ENCODE measurements at places on chromosomes 3 and 15. TPM values are rescaled to one million over a fixed set of nuclear protein-coding genes. Genes with fewer than 3 reads are reported as not detected.

DNA sequence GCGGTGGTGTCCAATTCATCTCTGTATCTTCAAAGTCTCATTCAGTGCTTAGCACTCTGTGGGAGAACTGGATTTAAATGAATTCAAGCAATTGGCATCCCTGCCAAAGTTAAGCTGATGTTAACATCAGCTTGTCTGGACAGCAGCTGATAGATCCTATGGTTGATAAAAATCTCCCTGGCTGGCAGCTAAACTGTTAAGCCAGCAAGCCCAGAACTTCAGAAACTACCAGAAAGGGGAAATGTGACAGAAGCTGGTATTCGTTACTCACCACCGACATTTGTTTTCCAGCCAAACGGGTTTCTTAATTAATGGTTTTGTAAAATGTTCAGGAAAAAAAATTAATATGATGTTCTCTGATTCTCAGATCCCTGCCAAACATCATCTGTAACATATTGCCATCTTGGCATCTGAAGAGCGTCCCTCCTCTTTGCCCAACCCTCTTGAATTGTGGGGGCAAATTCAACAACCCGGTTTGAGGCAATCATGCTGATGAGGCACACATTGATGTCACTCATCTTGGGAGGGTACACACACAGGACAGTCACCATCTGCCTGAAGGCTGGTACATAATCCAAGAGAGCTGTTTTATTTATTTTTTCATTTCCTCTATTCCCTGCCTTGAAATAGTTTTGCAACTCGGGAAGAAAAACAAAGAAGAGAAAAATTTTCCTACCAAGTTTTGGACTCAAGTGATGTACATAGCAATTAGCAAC, 76.3 kb upstream of the ABHD17C start:
- DNase-seq, result no peak

HRG gene
- total RNA-seq, result not detected

DNA sequence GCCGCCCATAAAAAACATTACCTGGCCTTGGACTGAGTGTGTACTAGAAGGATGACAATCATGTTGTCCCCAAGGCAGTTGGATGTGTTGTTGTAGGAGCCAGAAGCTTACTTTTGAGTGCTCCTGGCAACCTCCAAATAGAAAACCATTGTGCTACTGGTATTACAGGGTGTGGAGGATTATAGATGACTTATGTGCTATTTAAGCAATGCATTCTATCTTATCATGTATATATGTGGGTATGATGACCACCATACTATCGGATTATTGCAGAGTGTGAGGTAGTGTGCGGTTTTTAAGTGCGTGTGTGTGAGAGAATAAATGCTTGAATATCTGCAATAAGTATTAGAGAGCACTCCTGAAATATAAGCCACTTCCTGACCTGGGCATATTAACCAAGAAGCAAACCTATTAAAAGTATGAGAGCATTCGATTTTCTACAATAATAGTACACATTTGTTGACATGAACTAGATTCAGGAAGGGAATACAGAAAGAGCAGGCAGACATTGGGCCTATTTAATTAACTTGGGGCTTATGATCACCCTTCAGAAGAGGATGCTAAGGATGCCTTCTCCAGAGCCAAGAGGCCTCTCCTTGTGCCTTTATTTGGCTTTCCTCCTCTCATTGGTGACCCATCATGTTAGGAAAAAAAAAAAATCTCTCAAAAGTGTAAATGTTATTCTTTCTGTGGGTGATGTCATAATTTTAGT, 11.7 kb upstream of the MBNL1 start:
- DNase-seq, result no peak

DNA sequence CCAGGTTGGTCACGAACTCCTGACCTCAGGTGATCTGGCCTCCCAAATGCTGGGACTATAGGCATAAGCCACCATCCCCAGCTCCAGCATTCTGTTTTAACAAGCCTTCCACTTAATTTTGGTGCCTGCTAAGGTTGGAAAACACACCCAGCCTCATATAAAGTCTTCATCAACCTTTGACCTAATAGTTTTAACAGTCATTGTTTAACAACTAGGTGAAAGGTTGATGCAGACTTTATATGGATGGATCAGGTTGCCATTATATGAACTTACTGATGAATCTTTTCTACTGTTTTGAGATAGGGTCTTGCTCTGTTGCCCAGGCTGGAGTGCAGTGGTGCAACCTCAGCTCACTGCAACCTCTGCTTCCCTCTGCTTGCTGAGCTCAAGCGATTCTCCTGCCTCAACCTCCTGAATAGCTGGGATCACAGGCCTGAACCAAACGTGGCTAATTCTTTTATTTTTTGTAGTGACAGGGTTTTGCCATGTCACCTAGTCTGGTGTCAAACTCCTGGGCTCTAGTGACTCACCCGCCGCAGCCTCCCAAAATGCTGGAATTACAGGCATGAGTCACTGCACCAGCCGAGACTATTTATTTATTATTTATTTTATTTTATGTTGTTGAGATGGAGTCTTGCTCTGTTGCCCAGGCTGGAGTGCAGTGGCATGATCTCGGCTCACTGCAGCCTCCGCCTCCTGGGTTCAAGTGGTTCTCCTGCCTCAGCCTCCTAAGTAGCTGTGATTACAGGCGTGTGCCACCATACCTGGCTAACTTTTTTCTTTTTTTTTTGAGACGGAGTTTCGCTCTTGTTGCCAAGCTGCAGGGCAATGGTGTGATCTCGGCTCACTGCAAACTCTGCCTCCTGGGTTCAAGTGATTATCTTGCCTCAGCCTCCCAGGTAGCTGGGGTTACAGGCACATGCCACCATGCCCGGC, 3.1 kb upstream of the RPAP1 start:
- no peak for DNase-seq

TRIM71 gene
- total RNA-seq, result not detected

GRCh38 chr3:24165603-24165982, 220.5 kb downstream of the NR1D2 start:
- no peak for DNase-seq

- DNase-seq, result no peak
These were observed 69.3 kb downstream of the MESD start for GRCh38 chr15:80920271-80920699.

TGM5 gene
- 0.78 TPM for total RNA-seq

- DNase-seq, result no peak
These were observed 107.0 kb downstream of the IQSEC1 start for GRCh38 chr3:12965999-12966846.

OR5K2 gene
- total RNA-seq, result not detected

DNA sequence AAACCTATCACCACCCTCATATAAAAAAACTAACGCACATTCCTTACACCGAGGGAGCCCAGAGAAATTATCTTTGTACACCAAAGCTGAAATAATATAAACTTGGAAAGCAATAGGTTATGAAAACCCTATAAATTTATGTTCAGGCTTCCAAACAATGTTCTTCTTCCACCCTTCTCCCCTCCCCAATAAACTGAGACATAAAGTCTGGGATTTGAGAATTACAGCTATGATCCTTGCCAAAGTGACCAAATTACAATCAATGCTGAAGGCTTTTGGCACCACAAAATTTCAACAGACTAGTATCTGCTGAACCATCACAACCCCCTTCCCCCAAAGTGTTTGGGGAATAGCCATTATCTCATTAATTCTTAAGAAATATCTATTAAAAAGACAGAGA, 237.8 kb downstream of the FMN1 start:
- no peak for DNase-seq

GRCh38 chr15:76327191-76328105, 9.1 kb upstream of the ISL2 start:
- no peak for DNase-seq

DNA sequence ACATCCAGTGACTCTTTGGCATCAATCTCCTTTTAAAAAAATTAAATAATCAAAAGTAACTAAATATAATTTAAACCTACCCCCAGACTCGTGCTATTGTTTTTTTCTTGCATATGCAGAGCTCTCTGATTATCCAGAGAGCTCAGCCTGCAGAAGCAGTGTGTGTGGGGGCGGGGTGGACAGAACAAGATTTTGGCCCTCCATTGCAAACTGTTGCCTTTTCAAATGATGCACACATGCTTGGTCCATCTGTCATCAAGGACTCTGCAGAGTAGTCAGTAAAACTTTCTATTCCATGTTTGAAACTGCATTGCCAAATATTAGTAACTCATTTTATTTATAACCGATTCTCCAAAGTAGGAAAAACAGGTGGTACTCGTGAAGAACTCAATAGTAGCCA, 28.6 kb upstream of the STXBP5L start:
- DNase-seq, result no peak

UTS2B gene
- 0.22 TPM for total RNA-seq

DNA sequence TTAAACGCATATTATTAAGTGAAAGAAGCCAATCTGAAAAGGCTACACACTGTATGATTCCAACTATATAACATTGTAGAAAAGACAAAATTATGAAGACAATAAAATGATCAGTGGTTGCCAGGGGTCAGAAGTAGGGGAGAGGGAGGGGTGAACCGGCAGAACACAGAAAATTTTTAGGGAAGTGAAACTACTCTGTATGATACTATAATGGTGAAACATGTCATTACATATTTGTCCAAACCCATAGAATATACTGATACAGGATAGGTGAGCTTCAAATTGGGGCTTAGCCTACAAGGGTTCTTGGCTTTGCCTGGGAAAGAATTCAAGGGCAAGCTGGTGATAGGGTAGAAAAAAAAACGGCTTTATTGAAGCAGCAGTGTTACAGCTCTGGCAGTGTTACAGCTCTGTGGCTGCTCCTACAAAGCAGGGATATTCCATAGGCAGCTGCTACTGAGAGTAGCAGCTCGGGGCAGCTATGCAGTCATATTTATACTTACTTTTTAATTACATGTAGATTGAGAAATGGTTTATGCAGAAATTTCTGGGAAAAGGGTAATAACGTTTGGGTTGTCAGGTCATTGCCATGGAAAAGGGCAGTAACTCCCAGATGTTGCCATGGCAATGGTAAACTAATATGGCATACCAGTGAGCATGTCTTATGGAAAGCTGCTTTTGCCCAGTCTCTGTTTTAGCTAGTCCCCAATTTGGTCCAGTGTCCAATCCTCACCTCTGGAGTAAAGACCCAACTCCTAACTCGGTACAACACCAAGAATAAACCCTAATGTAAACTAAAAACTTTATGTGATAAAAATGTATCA, 125.1 kb upstream of the SLC25A36 start:
- DNase-seq, result no peak

IL17RD gene
- total RNA-seq, result 0.86 TPM

TRAT1 gene
- not detected for total RNA-seq

SERINC4 gene
- 0.23 TPM for total RNA-seq

- no peak for DNase-seq
These were observed 401.3 kb upstream of the CFAP20DC start for GRCh38 chr3:59450946-59451763.

SLC12A1 gene
- total RNA-seq, result not detected

GRCh38 chr3:156014489-156014888, 105.9 kb upstream of the KCNAB1 start:
- no peak for DNase-seq

DNA sequence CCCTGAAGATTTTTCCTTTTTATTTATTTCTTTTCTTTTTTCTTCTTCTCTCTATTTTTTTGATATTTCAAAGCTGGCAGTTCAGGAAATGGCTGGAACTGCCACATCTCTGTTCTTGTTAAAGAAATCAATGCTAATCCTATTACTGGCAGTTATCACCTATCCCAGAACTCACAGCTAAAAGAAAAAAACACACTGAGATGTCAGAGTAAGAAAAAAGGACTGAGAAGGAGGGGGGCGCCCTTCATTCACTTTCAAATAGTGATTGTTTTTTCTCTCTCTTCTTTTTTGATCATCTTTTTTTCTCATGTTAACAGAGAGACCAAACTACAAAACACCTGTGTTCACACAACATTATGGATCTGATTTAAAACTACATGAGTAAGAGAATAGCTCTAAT, 337.1 kb downstream of the IL20RB start:
- no peak for DNase-seq

DNA sequence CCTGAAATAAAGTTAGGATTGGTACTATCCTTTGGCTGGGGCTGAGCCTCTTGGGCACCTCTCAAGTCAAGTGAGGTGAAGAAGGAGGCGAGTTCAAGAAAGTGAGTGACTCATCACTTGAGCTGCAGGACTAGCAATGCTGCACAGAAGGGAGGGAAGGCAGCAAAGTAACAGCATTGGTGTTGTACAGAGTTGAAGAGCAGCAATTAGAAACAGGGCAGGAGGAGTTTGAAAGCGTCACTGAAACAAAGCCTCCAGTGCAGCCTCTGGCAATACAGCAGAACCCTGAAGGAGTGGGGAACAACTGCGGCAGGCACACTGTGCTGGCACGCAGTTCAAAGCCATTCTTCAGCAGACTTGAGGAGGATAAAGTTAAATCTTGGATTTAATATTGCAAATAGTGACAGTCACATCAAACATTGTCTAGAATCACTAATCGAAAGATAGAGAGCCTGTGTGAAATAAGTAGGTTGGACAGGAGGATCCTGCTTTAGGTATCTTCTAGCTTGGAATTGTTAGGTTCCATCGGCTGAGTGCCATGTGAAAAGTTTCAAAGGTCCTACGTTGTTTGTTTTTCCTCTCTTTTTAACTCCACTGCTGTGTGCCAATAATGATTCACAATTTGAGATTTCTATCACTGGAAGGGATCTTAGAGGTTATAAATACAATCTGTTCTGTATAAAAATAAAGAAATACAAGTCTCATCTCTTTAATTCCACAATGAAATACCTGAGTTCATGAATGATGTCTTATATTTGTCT, 479.8 kb downstream of the NAALADL2 start:
- peak; percentile 12 for DNase-seq

DNA sequence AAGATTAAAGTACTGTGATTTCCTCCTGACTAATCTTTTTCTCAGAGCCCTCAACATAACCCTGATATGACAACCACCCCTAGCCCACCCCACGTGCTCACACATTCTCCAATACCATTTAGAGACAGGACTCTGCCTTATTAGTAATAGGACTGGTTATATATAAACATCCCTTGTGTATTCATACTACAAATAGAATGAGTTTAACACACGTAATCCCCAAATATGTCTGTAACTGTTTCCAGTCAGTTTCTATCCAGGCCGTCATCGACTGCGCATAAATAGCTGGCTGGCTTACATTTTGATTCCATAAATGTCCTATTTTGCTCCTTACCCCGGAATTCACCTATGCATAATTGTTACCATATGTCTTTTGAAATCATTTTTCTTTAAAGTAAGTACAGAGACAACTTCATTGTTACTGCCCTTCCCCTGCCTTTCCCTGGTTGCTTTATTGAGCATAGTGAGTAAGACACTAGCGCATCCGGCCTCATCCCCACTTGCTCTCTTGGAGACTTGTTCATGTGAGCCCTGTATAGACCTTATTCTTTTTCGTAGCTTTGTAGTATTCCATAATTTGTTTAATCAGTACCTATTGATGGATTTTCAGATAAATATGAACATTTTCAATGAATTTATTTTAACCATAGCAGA, 3.5 kb upstream of the P2RY14 start:
- DNase-seq, result no peak

CHAC1 gene
- total RNA-seq, result 243 TPM

- no peak for DNase-seq
These were observed 22.8 kb downstream of the VIPR1 start for GRCh38 chr3:42525212-42525611.

- DNase-seq, result no peak
These were observed 17.5 kb downstream of the MKRN2OS start for GRCh38 chr3:12527757-12528143.

GRIP2 gene
- 24.9 TPM for total RNA-seq

- no peak for DNase-seq
These were observed 23.2 kb downstream of the SEMA5B start for GRCh38 chr3:123004201-123004918.

GALNT15 gene
- 50.6 TPM for total RNA-seq

Measured in psoas muscle (tissue), 8 donors.